Activated gamma-delta T cell treated with anti-CD3 and anti-CD28 coated beads, Interleukin-2, amount 50 U/mL, for 16 hours (primary cell): ENCODE measurements at places on chromosomes 11 and 22.

- DNase-seq: no peak
Observed at GRCh38 chr11:105130189-105130813, 9.3 kb downstream of the CARD18 start.

DNA sequence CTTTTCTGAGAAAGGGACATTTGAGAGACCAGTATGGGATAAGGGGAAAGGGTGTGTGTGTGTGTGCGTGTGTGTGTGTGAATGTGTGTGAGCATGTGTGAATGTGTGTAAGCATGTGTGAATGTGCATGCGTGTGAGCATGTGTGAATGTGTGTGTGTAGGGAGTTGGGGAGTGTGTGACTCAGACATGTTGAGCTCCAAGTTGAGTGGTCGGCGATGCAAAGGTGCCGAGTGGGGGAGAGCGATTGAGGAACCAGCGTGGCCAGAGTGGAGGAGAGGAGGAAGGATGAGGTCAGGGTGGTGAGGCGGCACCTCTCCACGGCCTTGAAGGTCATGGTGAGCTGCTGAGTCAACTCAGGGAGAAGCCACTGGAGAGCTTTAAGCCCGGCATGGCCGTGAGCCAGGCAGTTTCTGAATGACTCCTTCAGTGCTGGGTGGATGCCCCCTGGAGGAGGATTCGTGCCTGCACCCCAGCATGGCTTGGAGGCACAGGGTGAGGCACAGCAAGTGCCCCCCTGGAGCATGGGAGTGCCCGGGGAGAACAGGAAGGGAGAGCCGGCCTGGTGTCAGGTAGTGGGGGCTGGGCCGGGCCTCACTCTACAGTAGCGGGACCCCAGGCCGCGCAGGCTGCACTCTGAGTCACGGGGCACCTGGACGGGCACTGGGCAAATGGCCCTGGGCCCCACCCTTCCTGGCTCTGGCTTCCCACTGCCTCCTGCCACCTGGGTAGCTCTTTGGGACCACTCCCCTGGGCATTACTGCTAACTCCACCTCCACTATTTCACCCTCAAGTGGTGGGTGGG, 8.2 kb upstream of the CCDC88B start:
- peak; percentile 75 for DNase-seq

DNA sequence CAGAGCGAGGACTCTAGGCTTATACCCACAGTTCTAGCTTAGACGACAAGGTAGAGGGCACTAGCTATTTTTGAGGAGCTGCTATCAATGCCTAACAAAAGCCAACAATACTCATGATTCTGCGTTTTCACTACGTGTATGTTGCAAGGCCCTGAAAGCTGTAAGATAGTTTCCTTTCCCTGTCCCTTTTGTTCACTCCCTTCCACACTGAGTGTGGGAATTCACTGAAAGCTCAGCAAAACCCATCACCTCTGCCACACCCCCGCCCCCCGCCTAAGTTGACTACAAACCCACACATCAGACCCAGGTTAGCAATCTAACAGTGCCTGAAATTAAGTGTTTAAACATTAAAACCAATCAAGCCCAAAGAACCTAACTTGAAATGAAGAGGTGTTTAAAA, 6.2 kb upstream of the LDLRAD3 start:
- no peak for DNase-seq

DNA sequence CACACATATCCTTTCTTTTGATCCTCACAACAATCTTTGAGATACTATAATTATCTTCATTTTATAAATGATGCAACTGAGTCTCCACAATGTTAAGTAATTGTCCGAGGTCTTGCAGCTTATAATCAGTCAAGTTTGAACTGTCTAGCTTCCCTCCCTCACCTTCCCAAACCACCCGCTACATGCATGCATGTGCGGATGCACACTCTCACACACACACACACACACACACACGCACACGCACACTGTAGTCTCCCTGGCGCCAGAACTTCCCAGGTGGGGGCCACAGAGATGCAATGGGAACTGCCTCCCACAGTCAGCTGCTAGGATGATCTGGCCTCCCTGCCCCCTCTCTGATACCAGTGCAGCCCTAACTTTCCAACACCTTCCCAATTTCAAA, 501.3 kb downstream of the BUD13 start:
- DNase-seq: no peak

- DNase-seq: no peak
Observed at GRCh38 chr11:111745719-111746504, 20.3 kb downstream of the PPP2R1B start.

DNA sequence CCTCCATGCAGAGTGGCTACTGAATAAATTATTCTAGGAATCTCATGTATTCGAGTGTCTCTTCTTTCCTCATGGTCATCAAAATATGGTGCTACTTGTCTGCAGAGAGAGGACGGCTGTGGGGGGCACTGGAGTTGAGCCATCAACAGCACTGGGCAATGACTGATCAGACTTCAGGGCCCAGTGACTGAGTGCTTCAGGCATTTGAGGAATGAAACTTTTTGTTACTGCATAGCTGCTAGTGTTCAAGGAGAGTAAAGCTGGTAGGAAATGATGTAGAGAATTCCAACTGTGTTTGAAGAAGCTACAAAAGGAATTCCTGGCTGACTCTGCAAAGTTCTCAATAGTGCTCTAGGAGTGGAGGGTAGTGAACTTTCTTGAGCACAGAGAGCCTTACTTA, 277.7 kb downstream of the CADM1 start:
- no peak for DNase-seq

- DNase-seq: no peak
Observed at GRCh38 chr11:36229091-36229705, 60.0 kb downstream of the COMMD9 start.

- DNase-seq: no peak
Observed at GRCh38 chr22:27100789-27101188, 443.4 kb downstream of the MIAT start.

DNA sequence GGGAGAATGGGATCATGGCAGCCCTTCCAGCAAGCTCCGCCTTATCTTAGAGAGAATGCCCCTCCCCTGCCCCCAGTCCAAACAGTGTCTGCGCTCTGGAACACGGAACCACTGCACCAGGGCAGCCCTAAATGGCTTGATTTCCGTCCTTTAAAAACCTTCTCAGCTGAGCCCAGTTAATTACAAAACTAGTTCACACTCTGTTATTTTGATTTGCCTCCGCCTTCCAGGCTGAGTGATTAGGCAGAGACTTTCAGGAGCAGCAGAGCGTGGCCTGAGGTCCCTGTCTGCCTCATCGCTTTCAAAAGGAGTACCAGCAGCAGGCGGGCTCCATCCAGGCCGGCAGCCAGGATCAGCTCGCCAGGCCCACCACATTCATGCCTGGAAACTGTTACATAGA, 313.0 kb downstream of the BRD1 start:
- no peak for DNase-seq

DNA sequence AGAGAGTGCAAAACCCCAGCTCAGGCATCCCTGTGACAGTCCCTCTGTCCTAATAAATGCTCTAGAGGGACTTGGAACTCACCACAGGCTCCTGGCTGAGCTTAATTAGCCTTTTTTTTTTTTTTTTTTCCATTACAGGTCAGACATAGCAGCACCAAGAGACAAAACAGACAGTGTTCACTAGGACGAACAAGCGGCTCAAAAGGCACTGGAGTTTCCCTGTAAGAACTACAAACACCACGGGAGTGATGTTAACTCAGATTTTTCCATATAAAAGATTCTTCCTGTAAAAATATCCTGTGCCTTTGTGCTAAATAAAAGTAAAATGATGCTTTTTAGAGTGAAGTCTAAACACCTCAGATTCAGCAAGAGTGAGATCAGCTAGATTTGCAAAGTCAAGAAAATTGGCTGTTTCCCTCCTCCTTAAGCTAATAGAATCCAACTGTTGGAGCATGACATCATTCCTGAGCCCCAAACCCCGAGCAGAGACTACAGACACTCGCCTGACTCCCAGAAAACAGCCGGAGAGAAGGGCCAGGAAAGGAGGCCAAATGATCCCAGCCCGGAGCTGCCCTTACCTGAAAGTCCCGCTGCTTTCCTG, 101.0 kb upstream of the AKIP1 start:
- no peak for DNase-seq
